AG04450 (cell line): ENCODE measurements at places on chromosomes 6 and 20. TPM values are rescaled to one million over a fixed set of nuclear protein-coding genes. Genes with fewer than 3 reads are reported as not detected.

The WFDC2 gene
- polyA plus RNA-seq = not detected in 2 replicates

The RAB44 gene
- not detected in 2 replicates for polyA plus RNA-seq

The B3GALT4 gene
- 1.1 and 1.4 TPM in 2 replicates for polyA plus RNA-seq

The TRIM15 gene
- not detected in 2 replicates for polyA plus RNA-seq

The SAMD5 gene
- 1.9 and 3.1 TPM in 2 replicates for polyA plus RNA-seq

The BNIP5 gene
- not detected in 2 replicates for polyA plus RNA-seq

The RAET1E gene
- not detected in 2 replicates for polyA plus RNA-seq

The SPATS1 gene
- not detected in 2 replicates for polyA plus RNA-seq
